Activated gamma-delta T cell (primary cell): ENCODE measurements at places on chromosomes 6 and 20.

DNA sequence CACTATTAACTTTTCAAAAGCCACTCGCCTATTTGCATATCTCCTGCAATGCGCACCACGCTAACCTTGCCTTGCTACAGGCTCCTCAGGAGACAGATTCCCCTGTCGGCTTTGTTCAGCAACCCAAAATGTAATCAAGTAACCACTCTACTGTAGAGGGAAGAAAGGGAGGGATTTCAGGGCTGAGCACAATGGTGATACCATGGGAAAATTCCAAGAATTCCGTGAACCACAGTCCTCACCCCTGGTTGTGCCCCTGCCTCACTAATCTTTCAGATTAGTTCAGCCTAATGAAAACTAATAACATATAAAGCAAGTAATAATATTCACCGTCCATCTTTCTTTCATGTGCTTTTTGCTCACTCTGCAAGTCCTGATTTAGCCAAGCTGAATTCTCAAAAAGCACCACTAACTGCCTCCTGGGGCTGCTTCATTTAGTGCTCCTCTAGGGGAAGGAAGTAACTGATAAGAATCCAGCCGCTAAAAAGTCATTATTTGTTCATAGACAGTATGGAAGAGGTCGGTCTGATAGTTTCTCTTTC is 6.6 kb downstream of the CITED2 start:
- DNase-seq, result no peak

DNA sequence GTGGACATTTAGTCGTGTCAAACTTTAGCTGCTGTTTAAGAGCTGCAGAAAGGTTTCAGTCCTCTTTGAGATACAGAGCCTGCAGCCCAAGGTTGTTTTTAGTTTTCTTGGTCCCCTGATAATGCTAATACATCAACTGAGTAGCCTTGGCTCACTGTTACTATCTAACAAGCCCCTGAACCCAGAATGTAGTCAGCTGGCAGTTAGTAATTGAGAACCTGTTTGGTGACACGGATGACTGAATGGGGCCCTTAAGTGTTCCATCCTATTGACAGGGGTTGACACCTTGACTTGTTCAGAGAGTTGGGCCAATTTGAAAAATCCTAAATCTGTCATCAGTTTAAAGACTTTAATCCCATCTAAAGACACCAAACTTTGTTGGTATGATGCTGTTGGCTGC is 2.8 kb downstream of the RTN4IP1 start:
- no peak for DNase-seq

- no peak for DNase-seq
Observed at GRCh38 chr20:48260129-48260756, 475.0 kb upstream of the SULF2 start.

DNA sequence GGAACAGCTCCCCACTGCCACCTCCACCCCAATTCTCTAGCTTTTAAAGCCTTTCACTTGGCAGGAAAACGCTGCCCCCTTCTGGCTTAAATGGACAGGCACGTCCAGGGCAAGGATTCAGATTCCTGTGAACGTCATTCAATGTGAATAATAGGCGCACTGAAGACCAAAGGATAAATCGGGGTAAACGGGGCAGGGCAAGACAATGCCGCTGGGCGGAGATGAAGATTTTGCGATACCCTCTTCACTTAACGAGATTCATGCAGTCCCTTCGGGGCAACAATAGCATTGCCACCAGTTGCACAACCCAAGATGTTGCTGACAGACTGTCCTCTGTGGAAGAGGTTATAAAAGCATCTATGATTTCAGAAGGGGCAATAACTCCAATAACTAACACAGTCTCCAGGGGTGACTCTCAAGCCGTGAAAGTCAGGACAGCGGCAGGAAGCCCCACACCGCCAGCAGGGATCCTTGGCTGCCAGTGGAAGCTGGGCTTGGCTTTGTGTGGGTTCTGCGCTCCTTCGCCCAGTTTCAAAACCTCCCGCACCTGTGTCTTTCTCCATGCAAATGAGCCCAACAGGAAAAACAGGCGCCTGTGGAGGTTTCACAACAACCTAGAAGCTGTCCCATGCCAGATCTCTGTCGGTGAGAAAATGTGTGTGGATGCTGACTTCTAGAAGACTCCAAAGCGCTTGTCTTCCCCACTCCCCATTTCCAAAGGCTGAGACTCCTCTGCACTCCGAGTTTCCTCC is 291.8 kb downstream of the BMP7 start:
- DNase-seq, result no peak

GRCh38 chr20:47314647-47315338 is 41.7 kb downstream of the ZMYND8 start:
- no peak for DNase-seq

- DNase-seq, result no peak
Observed at GRCh38 chr6:108492131-108492766, 68.5 kb upstream of the FOXO3 start.

DNA sequence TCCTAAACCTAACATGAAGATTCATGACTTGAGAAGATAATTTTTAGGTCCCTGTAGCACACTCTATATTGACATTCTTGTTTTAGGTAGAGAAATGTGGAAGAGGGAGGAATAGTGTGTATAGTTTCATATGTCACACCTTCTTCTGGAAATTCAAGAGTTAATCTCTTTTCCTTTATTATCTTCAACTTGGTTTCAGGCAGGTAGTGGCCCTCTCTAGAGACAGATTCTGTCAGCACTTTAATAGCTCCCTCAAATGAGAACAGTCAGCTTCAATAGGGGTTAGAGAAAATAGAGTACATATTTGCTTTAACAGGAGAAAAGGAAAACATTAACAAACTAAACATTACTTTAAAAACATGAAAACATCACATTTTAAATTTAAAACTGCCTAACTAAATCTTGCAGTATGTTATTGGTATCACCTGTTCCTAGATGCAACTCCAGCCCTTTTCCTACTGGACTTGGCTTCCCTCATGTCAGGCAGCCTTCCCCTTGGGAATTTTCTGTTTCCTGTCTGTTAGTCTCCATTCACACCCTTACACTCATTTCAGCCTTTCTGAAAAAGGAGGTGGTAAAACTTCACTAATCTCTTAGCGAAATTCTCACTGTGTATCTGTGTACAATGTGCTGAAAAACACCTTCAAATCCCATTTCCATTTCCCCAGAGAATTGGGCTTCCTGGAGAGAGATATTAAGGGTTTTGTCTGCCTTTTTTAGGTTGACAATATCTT is 192.3 kb upstream of the RNF217 start:
- no peak for DNase-seq

GRCh38 chr20:9515214-9515585 is 810 bp downstream of the LAMP5 start:
- no peak for DNase-seq

DNA sequence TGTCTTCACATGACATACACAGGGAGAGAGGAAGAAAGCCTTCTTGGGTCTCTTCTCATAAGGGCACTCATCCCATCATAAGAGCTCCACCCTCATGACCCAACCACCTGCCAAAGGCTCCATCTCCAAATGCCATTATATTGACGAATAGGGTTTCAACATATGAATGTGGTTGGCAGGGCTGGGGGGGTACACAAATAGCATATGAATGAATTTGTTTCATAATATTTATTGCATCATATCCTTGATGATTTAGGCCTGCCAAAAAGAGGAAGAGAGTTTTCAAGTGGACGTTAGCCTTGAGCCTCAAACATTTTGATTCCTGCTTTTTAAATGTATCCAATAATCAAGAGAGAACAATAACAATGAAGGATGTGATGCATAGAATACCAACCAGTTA is 26.2 kb upstream of the OPRM1 start:
- no peak for DNase-seq

GRCh38 chr6:52503851-52504781 is 72.7 kb downstream of the TRAM2 start:
- DNase-seq, result no peak

- DNase-seq, result no peak
Observed at GRCh38 chr6:12150812-12151432, 138.8 kb downstream of the HIVEP1 start.

DNA sequence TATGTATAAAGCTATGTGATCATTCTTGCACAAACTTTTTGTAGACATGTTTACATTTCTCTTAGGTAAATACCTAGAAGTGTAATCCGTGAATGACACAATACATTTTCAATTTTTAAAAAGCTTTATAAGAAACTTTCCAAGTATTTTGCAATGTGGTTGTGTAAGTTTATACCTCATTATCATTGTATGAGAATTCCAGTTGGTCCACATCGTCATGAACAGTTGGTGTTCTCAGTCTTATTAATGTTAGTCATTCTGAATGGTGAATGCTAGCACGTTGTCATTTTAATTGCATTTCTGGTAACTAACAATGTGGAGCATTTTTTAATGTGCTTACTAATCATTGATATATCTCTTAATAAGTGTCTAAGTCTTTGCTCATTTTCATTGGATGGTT is 116.5 kb upstream of the F13A1 start:
- no peak for DNase-seq

DNA sequence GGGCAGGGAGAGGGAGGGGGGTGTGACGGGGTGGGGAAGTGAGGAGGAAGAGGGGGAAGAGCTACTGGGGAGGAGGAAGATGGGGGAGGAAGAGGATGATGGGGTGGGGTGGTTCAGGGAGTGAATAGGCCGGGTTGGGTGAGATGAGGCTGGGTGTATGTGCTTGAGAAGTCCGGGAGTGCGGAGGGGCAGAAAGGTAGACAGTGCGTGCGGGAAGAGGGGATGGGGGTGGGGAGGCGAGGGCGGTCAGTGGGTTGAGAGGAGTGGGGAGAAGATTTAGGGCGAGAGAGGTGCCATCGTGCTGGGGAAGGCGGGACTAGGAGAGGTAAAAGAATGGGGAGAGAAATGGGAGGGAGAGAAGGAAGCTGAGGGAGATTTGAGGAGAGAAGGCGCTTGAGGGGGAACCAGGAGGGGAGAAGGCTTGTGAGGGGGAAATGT is 30.9 kb upstream of the NOTCH4 start:
- no peak for DNase-seq

- no peak for DNase-seq
Observed at GRCh38 chr20:3721912-3722311, 9.5 kb upstream of the SIGLEC1 start.

- DNase-seq, result no peak
Observed at GRCh38 chr6:43738877-43739641, 31.0 kb upstream of the VEGFA start.

GRCh38 chr20:62448788-62449187 is 21.4 kb upstream of the RBBP8NL start:
- no peak for DNase-seq

DNA sequence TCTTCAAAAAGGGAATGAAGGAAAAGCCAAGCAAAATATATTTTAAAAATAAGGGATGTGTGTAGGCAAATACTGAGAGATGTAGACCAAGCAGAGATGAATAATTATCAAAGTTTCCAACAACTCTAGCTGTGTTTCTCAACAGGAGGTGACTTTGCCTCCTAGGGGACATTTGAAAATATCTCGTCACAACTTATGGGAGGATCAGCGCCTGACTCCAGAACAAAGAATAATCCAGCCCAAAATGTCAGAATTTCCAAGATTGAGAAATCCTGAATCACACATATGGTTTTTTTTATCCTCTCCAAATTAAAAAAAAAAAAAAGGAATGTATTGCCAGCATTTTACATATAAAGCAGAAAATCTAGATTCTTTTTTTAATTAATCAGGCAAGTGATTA is 241.2 kb upstream of the ZFP64 start:
- no peak for DNase-seq

DNA sequence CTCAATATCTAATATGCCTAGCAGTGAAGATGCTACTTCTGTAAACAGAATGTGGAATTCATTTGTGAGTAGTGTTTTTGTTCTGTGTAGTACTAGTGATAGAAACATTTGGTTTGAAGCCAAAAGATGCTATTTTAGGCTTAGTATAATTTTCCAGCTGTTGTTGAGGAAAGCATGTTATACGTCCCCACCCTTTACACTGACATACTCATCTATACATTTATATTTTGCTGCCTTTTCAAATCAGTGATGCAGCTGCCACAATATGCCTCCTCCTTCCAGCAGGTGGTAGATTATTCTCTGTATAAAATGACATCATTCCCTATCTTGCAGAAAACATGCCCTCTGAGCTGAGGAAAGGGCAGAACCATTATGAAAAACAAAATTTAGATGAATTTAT is 1217.6 kb upstream of the GJE1 start:
- DNase-seq, result no peak

- no peak for DNase-seq
Observed at GRCh38 chr6:106014955-106015354, 71.2 kb upstream of the PRDM1 start.

DNA sequence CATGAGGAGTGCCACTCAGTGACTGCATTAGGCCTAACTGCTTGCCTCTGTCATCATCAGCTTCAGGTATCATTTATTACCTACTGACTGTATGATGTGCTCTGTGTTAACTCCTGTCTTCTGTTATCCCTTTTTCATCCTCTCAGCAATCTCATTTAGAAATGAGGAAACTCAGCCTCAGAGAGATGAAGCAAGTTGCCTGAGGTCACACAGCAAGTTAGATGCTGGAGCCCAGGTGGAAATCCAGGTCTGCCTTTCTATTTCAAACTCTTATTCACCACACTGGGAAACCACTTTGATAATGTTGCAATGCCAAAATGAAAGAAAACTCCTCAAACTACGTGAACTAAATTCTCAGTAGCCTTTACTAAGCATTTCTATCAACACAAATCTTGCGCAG is 1.3 kb downstream of the FERMT1 start:
- DNase-seq, result no peak

- DNase-seq, result no peak
Observed at GRCh38 chr6:128516514-128516898, 3.9 kb downstream of the PTPRK start.

GRCh38 chr20:10954908-10955580 is 281.2 kb upstream of the JAG1 start:
- DNase-seq, result no peak

- no peak for DNase-seq
Observed at GRCh38 chr6:66638099-66638498, 931.1 kb upstream of the EYS start.

GRCh38 chr6:40460380-40460779 is 126.8 kb downstream of the LRFN2 start:
- DNase-seq, result no peak

DNA sequence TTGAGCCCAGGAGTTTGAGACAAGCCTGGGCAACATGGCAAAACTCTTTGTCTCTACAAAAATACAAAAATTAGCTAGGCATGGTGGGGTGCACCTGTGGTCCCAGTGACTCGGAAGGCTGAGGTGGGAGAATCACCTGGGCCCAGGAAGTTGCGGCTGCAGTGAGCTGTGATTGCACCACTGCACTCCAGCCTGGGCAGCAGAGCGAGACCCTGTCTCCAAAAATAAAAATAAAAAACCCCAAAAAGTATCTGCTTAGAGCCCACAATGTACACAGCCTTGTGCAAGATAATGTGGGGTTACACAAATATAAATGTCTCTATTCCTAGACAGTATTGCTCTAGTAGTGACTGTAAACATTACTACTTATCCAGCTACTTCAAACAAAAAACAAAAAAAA is 5.9 kb downstream of the ESF1 start:
- no peak for DNase-seq

DNA sequence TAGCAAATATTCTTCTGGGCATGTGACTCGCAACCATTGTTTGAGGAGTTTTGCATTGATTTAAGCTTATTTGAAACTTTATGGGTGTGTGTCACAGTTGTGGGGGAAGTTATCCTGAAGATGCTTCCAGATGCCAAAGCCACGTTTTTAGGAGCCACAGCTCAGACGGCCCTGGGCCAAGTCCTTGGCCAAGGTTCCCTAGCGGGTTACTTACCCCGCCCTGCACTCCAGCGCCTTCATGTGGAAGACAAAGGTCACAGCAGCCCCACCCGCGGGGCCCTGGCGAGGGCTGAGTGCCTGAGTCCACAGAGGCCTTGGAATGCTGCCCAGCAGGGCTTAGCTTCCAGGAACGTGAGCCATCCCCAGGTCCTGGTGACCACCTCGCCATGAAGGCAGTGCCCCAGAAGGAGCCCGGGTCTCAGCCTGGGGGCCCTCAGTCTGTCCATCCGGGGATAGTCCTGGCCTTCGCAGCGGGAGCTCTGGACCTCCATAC is 308.3 kb downstream of the CDH4 start:
- DNase-seq, result no peak
